Mammary microvascular endothelial cell (primary cell): ENCODE measurements at places on chromosomes 2 and 18. TPM values are rescaled to one million over a fixed set of nuclear protein-coding genes. Genes with fewer than 3 reads are reported as not detected.

Gene RAPGEF4
- total RNA-seq: 7.2 and 12.8 TPM in 2 replicates

Gene NEB
- 0.20 and 0.30 TPM in 2 replicates for total RNA-seq

Gene PMAIP1
- 25.0 and 29.7 TPM in 2 replicates for total RNA-seq

Gene HOXD10
- total RNA-seq: 4.4 and 7.5 TPM in 2 replicates

Gene HOXD9
- 13.6 and 17.2 TPM in 2 replicates for total RNA-seq

Gene NAT8
- total RNA-seq: not detected in 2 replicates

Gene C2orf92
- total RNA-seq: 0.54 TPM in 1 of 2 replicates, not detected in the other

Gene MC4R
- not detected in 2 replicates for total RNA-seq

Gene LOXHD1
- not detected in 2 replicates for total RNA-seq

Gene TOGARAM2
- total RNA-seq: not detected in 2 replicates

Gene FHL2
- total RNA-seq: 97.3 and 97.8 TPM in 2 replicates

Gene TSPYL6
- not detected in 2 replicates for total RNA-seq

Gene C2orf66
- total RNA-seq: not detected in 2 replicates

Gene MRPL19
- total RNA-seq: 35.1 and 60.6 TPM in 2 replicates

Gene TMEM247
- not detected in 2 replicates for total RNA-seq

Gene ZC3H6
- total RNA-seq: 1.2 TPM in 2 replicates

Gene ZAP70
- 0.53 TPM in 1 of 2 replicates, not detected in the other for total RNA-seq

Gene LAPTM4A
- total RNA-seq: 86.7 and 102 TPM in 2 replicates

Gene ZEB2
- total RNA-seq: 9.6 and 9.7 TPM in 2 replicates

Gene POU3F3
- not detected in 2 replicates for total RNA-seq

Gene GALNT13
- 0.64 TPM in 1 of 2 replicates, not detected in the other for total RNA-seq

Gene MTX2
- 47.6 and 58.7 TPM in 2 replicates for total RNA-seq

Gene B4GALT6
- total RNA-seq: 4.7 and 5.1 TPM in 2 replicates

Gene OR6B2
- not detected in 2 replicates for total RNA-seq

Gene TTC32
- 1.7 and 3.7 TPM in 2 replicates for total RNA-seq

Gene GBX2
- total RNA-seq: 8.1 and 10.0 TPM in 2 replicates

Gene MFF
- 67.6 and 68.7 TPM in 2 replicates for total RNA-seq

Gene VWC2L
- total RNA-seq: not detected in 2 replicates

Gene ASAP2
- total RNA-seq: 20.7 and 23.4 TPM in 2 replicates

Gene DCDC2C
- total RNA-seq: 0.60 TPM in 1 of 2 replicates, not detected in the other

Gene TBR1
- not detected in 2 replicates for total RNA-seq

Gene CNRIP1
- total RNA-seq: 69.2 and 78.7 TPM in 2 replicates

Gene VPS4B
- total RNA-seq: 29.3 and 30.3 TPM in 2 replicates

Gene ANKRD44
- 1.1 TPM in 2 replicates for total RNA-seq

Gene CHST9
- not detected in 2 replicates for total RNA-seq

Gene CYP27C1
- not detected in 2 replicates for total RNA-seq

Gene CFAP53
- 0.25 and 0.27 TPM in 2 replicates for total RNA-seq

Gene PRADC1
- 35.4 and 45.8 TPM in 2 replicates for total RNA-seq
